ENCODE measurements at places on chromosomes 11 and 22.

- DNase-seq: no peak
Observed at GRCh38 chr11:46894506-46894905, 23.8 kb downstream of the LRP4 start.

GRCh38 chr11:70065318-70066135 is 12.6 kb upstream of the ANO1 start:
- DNase-seq: no peak

- no peak for DNase-seq
Observed at GRCh38 chr11:67267188-67268080, 1.2 kb downstream of the GRK2 start.

DNA sequence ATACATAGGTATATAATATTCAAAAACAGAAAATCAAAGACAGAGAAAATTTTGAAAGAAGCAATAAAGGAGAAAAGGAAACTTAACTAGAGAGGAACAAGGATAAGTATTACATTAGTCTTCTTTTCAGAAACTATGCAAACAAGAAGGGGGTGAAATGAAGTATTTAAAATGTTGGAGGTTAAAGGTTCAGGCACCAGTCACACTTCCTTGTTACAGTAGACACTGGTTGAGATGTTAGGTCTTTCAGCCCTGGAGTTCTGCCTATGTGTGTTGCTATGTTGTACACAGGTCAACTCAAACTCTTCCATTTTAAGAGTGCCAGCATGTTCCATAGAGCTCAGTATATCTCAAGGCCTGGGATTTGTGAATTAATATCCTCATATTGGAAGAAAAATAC is 6.0 kb upstream of the MS4A4A start:
- no peak for DNase-seq

DNA sequence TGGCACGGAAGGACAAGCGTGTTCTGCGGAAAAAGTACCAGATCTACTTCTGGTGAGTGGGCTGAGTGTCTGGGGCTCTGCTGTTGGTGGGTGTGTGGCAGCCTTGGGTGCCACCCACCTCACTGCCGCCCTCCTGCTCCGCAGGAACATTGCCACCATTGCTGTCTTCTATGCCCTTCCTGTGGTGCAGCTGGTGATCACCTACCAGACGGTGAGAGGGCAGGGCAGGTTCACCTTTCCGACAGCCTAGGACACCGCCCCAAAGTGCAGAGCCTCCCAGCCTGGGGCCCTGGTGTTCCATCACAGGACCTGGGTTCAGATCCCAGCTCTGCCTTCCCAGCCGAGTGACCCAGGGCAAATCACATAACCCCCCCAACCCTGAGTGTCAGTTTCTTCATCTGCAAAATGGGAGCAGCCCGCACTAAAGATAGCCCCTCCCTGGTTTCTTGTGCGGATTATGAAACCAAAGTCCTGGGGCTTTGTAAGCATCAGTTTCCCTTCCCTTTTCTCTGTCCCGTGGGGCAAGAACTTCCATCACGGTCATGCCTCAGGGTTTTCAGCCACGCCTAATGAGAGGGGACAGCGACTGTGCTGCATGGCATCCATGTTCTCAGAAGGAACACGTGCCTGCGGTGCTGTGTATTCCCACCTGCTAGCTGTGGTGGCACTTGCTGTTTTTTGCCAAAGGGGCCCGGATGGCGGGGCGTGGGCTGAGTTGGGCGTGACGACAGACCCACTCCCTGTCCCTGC is 9.8 kb upstream of the TAGLN start:
- DNase-seq: no peak

- no peak for DNase-seq
Observed at GRCh38 chr11:86174101-86175046, 70.2 kb upstream of the EED start.

DNA sequence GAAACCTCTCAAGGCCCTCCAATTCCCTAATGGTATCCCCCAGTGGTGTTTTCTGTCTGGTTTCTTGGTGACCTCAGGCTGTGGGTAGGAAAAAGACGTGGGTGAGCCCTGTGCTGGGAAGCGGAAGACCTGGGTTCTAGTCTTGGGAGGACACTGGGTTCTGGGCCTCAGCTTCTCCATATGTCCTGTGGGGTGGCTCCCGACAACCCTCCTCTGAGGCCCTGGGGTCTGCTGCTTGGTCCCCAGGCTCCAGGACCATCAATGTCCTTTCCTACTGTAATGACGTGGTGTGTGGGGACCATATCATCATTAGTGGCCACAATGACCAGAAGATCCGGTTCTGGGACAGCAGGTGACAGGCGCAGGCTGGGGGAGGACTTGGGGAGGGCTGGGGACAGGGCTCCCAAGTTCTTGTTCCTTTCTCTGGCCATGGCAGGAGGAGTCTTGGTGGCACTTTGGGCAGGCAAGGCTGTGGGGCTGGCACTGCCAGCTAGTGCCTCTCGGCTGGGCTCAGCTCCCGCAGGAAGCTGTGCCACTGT is 12.8 kb downstream of the ATG16L2 start:
- DNase-seq: no peak

DNA sequence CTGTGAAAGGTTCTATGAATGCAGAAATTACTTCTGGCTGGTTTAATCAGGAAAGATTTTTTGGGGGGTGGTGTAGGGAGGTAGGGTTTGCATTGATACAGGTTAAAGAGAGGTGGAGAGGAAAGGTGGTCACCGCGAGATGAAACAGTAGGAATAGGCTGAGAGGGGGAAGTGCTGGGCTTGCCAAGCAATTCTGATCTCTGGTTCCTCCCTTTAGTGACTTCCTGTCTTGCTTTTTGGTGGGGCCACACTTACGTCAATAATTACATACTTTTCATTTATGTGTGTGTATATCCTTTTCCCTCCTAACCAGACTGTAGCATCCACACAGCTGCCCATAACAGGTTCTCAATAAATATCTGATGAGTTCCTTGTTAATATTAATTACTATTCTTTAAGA is 120.0 kb downstream of the CTNND1 start:
- DNase-seq: no peak

DNA sequence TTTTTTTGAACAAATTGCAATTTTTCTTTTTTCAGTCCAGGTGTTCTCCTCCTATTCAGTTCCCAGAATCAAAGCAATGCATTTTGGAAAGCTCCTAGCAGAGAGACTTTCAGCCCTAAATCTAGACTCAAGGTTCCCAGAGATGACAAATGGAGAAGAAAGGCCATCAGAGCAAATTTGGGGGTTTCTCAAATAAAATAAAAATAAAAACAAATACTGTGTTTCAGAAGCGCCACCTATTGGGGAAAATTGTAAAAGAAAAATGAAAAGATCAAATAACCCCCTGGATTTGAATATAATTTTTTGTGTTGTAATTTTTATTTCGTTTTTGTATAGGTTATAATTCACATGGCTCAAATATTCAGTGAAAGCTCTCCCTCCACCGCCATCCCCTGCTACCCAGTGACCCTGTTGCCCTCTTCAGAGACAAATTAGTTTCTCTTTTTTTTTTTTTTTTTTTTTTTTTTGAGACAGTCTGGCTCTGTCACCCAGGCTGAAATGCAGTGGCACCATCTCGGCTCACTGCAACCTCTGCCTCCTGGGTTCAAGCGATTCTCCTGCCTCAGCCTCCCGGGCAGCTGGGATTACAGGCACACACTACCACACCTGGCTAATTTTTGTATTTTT is 6.2 kb upstream of the UBE4A start:
- no peak for DNase-seq

DNA sequence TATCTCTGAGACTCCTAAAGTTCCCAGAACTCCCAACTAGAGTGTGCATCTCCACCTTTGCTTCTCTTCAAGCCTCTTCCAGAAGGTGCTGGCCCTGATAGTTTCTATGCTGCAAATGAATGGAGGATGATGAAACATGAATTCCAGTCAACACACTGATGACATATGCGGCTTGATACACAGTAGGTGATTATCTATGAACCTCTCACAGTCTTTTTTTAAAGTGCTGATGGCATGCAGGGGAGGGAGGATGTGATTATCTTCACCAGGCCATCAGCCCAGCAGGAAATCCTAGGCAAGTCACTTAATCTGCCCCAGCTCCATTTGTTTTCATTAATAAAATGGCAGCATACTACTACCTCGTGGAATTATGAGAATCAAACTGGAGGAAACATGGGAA is 548.5 kb downstream of the SOX6 start:
- DNase-seq: no peak

GRCh38 chr11:92790366-92790765 is 179.1 kb upstream of the MTNR1B start:
- DNase-seq: no peak

DNA sequence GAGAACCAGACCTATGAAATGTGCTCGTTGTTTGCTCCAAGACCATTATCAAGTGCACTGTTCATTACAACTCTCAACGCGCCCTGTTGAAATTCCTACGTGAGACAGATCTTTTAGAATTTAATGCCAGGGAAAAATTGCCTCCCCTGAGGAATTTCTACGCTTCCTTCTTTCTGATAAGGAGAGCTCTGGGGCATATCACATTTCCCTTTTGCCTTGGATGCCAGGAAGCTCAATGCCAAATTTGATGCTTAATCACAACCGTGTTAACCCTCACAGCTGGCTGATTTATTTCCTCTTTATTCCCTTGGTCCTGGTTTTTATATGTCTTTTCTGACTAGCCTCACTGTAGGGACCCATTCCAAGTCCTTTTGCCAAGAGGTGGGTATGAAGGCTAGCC is 109.4 kb downstream of the MICAL2 start:
- no peak for DNase-seq

- DNase-seq: no peak
Observed at GRCh38 chr11:7667460-7667859, 5.8 kb downstream of the CYB5R2 start.

- DNase-seq: no peak
Observed at GRCh38 chr11:57536947-57537619, at the start of gene SMTNL1. SMTNL1 (plus strand) TSS chr11:57537595; CDS start chr11:57542643, 5,048 bp downstream.

- no peak for DNase-seq
Observed at GRCh38 chr11:93727985-93728791, 13.1 kb downstream of the TAF1D start.

DNA sequence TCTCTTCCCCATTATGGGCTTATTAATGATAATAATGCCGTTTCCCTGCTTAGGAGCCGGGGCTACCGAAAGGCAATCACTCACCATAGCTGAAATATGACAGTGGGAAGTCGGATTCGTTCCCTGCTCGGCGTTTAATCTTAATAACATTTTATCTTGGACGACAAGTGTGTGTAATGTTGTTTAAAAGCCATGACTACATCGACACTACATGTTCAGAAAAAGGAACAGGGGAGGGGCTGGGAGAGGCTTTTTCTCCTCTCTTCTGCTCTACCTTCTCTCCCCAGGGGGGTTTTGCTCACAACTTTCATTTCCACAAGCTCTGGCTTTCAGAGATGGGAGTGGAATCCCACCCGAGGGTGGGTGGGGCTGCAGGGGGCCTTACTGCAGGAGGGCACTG is 105.5 kb downstream of the DSCAML1 start:
- no peak for DNase-seq

GRCh38 chr11:69637941-69638871 is 2.8 kb upstream of the CCND1 start:
- no peak for DNase-seq

GRCh38 chr11:3855808-3856491 is 486 bp downstream of the STIM1 start:
- peak; percentile 30 for DNase-seq

- DNase-seq: no peak
Observed at GRCh38 chr11:96264364-96264763, 78.6 kb downstream of the MAML2 start.

GRCh38 chr11:33290319-33290718 is 33.1 kb downstream of the HIPK3 start:
- DNase-seq: no peak

DNA sequence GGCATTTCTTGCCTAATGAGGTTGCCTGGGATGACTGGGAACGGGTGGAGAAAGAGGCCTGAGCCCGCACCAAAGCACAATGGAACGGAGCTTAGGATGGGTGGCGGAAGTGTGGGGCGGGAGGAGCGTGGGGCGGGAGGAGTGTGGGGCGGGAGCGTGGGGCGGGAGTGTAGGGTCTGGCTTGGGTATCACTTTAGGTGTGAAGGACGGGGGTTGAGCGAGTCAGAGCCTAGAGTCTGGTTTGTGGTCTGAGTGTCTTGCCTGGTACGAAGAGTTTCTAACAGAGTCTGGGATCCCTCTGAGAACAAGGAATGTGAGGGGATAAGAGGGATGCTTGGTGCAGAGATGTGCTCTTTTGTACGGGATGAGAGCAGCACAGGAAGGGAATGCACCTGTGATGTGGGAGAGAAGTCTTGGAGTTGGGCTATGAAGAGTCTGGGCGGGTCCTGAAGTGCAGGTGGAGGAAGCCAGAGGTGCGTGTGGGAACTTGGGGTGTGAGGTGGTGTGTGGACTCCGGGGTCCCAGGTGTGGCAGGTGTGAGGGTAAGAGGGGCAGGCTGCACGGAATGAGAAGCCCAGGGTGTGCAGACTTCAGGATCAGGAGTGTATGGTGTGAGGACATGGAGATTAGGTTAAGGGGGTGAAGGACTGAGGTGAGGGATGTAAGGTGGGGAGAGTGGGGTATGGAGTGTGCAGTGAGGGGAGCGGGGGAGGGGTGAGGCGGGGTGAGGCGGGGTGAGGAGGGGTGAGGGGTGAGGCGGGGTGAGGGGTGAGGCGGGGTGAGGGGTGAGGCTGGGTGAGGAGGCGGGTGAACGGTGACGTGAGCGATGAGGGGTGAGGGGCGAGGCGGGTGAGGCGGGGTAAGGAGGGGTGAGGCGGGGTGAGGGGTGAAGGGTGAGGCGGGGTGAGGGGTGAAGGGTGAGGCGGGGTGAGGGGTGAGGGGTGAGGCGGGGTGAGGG is 1.0 kb downstream of the SYCE3 start:
- DNase-seq: no peak

GRCh38 chr22:47324435-47324990 is 562.1 kb downstream of the TBC1D22A start:
- no peak for DNase-seq

DNA sequence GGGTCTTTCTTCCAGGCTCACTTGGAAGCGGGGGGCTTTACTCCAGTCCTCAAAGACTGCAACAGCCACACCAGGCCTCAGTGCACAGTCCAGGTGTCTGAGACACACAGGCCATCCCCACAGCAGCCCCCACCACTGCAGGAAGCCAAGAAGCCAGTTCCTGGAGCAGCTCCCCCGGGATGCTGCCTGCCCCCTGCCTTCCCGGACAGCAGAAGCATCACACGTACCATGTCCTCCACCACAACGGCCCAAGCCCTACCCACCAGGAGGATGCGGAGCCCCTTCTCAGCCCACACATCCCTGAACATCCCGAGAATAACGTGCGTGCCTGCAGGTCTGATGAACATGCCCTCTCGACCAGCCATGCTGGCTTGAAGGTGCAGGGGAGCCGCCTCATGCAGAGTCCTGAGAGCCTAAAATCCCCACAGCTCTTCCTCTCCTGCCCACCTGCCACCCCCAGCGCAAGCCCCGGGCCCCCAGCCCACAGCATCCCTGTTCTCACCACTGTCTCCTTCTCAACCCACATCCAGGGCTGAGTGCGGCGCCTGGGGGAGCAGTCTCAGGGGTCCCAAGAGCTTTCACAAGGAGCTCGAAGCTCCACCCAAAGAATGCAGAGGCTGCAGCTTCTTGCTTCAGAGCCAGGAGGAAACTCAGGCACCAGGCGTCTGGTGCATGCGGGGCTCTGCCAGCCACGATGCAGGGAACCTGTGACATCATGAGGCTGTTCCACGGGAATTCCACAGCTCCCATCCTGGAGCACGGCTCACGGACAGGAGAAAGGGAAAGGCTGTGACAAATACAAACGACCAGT is 209.6 kb downstream of the BRD1 start:
- DNase-seq: no peak

- no peak for DNase-seq
Observed at GRCh38 chr11:114924042-114924441, 245.7 kb downstream of the NXPE2 start.

GRCh38 chr11:135019899-135020298 is 607.9 kb upstream of the B3GAT1 start:
- no peak for DNase-seq

- DNase-seq: peak; percentile 21
Observed at GRCh38 chr11:117144477-117145392, 648 bp downstream of the PAFAH1B2 start.

Data from activated CD4-positive, alpha-beta T cell treated with anti-CD3 and anti-CD28 coated beads, Interleukin-2, amount 50 U/mL, for 1 hour (primary cell).